ENCODE measurements at places on chromosomes 2 and 18.

DNA sequence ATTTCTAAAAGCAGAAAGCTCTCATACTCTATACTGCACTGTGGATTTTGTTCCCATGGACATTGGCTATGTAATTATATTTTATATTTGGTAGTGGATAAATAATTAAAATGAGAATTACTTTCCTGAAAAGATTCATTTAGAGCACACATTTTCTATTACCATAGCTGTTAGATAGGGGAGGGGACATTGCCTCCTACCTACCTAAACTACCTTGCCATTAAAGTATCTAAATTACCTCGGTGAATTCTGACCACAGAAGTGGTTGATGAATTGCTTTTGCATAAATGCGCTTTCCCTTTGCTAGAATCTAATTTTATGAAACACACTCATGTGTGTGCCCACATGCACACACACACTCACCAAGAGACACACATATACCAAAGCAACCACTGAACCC lies 329.1 kb downstream of the MTX2 start:
- DNase-seq = no peak

GRCh38 chr2:196961889-196962288 lies 35.4 kb upstream of the PGAP1 start:
- no peak for DNase-seq

- no peak for DNase-seq
These were observed 94.9 kb downstream of the FHOD3 start for GRCh38 chr18:36392164-36392978.

DNA sequence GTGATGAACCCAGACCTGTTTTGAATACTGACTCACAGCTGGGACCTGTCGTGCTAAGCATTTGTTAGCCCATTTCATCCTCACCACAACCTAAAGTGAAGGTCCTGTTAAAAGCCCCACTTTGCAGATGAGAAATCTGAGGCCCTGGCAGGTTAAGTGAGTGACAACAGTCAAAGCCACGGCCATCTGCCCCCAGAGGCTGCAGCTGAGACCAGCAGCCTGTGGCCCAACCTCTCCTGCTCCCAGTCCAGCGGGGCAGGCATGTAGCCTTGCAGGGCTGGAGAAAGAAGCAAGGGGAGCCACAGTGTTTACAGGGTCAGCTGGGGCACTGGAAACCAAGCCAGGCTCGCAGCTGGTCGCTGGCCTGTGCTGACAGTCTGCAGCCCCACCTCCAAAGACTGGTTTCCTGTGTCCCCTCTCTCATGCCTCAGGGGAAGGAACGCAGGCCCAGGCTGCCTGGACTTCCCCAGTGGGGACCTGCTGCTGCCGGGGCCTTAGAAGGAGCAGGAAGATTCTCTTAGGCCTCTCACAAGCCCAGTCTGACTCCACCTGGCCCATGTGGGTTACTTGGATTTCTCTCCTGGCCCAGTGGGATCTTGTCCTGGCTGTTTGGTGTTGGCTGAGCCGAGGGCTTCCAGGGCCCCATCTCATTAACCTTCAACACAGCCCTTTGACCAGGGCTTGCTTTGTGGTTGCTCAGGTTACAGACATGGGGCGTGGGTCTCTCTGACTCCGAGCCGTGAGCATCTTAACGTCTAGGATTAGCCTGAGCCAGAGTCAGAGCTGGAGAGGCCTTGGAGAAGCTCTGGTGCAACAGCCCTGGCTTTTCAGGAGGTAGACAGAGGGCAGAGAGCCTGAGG lies 1.7 kb downstream of the INPP5D start:
- DNase-seq = no peak

- DNase-seq = no peak
These were observed 551.7 kb downstream of the ARHGAP15 start for GRCh38 chr2:143680885-143681405.

DNA sequence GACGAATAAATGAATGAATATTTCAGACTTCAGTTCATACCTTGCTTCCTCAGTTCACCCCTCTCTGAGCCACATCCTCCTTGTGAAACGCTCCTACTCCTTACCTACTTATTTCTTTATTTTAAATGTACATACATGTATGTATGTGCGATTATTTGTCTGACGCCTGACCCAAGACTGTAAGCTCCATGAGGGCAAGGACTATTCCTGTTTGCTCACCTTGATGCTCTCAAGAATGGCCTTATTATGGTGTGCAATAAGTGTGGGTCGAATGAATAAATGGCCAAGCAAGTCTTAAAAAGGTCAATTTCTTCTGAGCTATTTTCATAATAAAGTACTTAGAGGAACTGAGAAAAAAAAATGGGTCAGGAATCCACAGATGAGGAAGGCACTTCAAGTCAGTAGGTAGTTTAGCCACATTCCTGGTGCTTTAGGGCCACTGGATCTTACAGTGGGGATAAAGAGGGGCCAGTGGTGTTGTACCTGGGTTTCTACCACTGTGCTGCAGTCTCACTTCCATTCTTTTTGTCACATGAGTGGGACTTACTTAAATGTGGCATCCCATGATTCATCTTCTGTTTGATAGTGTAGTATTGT lies 74.7 kb downstream of the SDC1 start:
- DNase-seq = no peak

- no peak for DNase-seq
These were observed 12.6 kb downstream of the RNF149 start for GRCh38 chr2:101295895-101296294.

DNA sequence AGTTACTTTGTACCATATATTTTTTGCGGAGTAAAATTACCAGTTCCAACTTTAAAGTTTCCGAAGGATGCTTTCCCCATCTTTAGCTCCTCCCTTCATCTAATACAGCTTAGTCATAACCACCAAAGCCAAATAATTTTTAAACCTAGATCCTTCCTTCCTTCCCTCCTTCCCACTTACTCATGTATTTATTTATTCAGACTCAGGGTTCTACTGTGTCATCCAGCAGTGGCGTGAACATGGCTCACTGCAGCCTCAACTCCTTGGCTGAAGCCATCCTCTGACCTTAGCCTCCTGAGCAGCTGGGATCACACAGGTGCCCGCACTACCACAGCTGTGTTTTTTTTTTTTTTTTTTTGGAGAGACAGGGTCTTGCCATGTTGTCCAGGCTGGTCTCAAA lies 4.4 kb downstream of the LPIN2 start:
- no peak for DNase-seq

- no peak for DNase-seq
These were observed 22.2 kb downstream of the BIN1 start for GRCh38 chr2:127084611-127085316.

DNA sequence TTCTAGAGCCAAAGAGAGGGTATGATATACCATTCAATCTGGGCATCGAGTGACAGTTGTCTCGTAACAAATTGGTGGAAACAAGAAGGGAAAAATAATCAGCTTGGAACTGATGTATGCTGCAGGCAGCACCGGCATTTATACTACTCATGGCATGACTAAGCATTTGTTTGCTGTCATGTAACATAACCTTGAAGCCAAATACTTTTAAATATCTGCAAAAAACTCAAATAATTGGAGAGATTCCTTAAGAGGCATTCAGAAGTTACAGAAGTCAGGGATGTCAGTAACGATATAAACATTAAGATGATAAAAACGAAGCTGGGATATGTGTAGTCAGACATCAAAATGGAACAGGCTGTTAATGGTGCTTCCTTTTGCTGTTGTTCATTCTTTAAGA lies 157.3 kb upstream of the MMADHC start:
- DNase-seq = no peak

- no peak for DNase-seq
These were observed 19.6 kb downstream of the UGP2 start for GRCh38 chr2:63861220-63861822.

DNA sequence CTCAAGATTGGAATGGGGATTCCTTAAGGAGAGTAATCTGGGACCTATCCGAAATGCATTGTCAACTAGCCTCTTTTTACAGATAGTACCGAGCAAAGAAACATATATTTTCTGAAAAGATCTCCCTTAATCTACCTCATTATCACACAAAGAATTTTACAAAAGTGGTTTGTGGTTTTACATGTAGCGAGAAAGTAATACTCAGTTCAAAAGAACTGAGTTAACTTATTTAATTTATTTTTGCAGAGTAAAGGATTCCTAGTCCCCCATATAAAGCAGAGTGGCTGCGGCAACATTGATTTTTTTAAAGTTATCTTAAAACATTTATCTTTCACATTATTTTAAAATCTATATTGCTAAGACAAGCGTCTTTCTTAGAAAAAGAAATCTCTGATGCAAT lies 15.9 kb upstream of the SOS1 start:
- no peak for DNase-seq

GRCh38 chr2:150209746-150210145 lies 277.7 kb downstream of the RND3 start:
- no peak for DNase-seq

- no peak for DNase-seq
These were observed 78.4 kb upstream of the ZNF516 start for GRCh38 chr18:76573325-76574025.

- no peak for DNase-seq
These were observed 20.1 kb downstream of the TMEM17 start for GRCh38 chr2:62485761-62486438.

- peak; percentile 10 for DNase-seq
These were observed 183.4 kb downstream of the MYO3B start for GRCh38 chr2:170361090-170361936.

DNA sequence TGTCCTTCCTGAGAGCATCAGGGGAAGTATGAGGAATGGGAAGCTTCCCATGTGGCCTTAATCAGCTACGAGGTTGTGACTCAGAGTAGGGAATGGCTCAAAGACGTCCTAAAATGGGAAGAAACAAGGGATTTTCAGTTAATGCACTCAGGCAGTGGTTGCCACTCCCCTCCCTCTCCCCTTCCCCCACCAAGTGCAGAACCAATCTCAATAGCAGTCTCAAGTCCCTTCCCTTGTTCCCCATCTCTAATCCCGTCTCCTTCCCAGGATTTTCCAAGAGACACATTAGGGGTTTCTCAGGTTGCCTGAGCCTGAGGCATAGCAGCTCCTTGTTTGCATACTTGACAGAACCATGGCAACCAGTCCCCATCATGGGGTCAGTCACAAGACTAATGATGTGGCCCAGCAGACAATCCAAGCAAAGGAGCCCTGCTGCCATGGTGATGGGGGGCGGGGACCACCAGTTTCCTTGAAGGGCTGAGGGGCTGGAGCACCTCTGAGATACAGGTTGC lies 18.2 kb upstream of the RESP18 start:
- DNase-seq = no peak

DNA sequence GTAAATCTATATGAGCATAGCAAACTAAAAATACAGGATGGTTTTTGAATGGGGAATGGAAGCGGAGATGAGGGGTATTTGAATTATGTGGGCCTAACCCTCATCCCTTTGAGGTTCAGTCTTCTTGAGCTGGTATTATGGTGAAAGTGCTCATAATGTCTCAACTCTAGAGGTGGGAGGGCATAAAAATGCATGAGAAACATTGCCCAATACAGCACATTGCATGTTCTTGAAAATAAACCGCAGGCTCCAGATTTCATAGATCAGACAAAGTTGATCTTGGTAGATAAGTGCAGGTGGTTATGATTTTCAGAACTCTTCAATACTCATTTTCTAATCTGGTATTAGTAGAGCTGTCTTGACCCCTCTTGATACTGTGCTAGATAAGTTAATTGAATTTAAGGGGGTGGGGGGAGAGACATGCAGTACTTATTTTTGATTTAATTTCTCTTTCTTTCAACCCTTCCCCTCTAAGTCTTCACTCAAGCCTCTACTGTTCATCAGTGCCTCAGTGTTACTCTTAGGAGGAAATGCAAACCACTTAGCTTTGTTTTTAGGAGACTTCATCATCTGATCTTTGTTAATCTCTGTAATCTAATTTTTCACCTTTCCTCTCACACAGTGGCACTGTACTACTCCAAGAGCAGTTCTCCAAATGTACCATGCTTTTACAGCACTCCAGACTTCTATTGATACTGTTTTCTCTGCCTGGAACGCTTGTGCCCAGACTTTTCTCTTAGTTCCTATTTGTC lies 22.2 kb downstream of the XRCC5 start:
- no peak for DNase-seq

DNA sequence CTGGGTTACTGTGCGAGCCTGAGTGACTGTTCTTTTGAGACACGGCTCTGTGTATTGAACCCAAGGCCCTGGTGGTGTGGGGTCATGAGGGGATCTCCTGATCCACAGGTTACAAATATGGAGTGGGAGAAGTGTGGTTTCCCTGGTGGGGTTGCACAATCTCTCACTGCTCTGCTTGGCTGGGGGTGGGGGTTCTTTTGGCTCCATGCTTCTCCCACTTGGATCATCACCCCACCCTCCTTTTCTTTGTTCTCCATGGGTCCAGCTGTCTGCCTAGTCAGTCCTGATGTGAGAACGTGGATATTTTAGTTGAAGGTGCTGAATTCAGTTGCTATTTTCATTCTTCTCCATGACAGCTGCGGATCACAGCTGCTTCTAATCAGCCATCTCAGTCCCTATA lies 37.8 kb downstream of the AGPS start:
- no peak for DNase-seq

DNA sequence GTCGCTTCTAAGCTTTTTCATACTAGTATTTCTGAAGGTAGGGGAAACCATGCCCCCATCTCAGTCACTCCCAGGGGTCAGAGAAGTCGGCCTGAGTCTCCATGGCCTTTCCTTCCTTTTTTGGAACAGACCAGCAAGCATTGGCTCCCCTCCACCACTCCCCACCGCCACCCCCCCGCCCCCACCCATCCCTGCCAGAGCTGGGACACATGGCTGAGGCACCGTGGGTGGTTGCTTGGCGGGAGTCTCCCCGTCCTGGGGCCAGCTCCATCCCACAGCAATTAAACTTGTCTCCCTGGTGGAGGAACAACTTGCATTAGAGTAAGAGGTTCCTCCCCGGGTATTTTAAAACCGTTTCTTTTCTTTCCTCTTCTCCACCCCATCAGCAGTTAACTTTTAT lies 100.8 kb upstream of the TFPI start:
- no peak for DNase-seq

DNA sequence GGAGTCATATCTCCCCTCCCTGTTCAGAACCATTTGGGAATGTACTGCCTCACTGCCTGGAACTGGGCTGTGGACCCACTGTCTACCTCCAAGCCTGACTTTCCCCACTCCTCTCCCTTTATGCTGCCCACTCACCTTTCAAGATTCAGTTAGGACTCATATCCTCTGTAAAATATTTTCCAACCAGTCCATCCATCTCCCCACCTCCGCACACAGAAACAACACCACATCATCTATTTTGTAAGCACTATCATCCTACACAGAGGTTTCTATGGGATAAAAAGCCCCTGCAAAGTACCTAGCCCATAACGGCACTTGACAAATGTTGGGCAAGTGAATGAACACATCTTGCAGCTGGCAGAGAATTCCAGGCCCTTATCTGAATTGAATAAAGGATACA lies 250.8 kb downstream of the ANAPC1 start:
- DNase-seq = no peak

GRCh38 chr2:129302106-129302505 lies 677.4 kb upstream of the RAB6C start:
- DNase-seq = no peak

DNA sequence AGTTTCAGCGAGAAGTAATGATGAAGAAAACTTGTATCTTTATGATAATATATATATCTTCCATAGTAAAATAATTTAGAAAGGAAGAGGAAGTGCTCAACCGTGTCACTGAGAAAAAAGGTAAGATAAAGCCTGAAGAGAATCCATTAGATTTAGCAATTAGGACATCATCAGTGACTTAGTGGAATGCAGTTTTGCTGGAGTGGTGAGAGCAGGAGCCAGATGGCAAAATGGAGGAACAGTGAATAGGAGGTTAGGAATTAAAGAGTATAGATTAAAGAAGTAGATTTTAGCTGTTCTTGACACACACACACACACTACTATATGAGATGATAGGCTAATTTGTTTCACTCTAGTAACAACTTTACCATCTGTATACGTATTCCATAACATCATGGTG lies 157.1 kb upstream of the EPC2 start:
- no peak for DNase-seq

- no peak for DNase-seq
These were observed 218.0 kb upstream of the COPS8 start for GRCh38 chr2:236867441-236868260.

GRCh38 chr18:26741048-26741447 lies 124.5 kb downstream of the AQP4 start:
- DNase-seq = no peak

All from stimulated activated CD8-positive, alpha-beta memory T cell treated with anti-CD3 and anti-CD28 coated beads, Interleukin-4, amount 100 ng/mL, for 4 hours (primary cell).